ENCODE measurements at places on chromosomes 12 and 14. TPM values are rescaled to one million over a fixed set of nuclear protein-coding genes. Genes with fewer than 3 reads are reported as not detected.

ZNF891 gene
- total RNA-seq = 3.4 TPM

DNA sequence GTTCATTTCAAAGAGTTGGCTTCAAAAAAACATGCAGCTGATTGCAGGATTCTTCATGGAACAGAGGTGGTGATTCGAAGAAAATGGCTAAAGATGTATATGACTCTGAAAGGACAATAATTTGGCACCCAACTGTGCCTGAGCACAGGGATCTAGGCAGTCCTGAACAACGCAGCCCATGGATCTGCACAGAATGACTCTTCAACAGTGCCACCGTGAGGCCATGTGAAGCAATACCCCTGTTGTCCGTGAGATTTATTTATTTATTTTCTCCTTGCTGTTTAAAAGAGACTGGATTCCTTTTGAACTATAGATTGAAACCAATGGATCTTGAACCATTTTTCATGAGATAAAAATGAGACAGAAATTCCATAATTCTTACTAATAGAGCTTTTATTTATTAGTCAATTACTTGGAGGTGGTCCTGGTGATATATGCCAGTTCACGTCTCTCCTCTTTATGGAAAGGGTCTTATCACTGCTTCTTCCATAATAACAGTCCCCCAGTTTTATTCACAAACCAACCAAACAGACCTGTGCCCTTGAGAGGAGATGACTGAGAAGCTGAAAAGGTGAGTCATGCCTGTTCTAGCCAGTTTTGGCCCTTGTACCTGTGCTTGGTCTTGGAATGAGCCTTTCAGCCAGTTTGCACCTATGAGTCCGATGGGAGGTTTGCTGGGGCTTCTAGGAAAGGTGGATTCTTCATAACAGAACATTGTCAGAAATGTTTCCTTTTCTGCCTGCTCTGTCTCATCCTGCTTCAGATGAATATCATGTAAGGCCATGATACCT, 1598.3 kb downstream of the AACS start:
- no peak for DNase-seq

NRDE2 gene
- total RNA-seq = 13.5 TPM

- DNase-seq = peak; percentile 26
Measured at GRCh38 chr14:38199076-38199475, 8.6 kb upstream of the SSTR1 start.

GRCh38 chr12:95336387-95337067, 118.9 kb downstream of the VEZT start:
- DNase-seq = peak; percentile 79

- DNase-seq = no peak
Measured at GRCh38 chr12:48160807-48161206, 3.5 kb upstream of the ASB8 start.

DNA sequence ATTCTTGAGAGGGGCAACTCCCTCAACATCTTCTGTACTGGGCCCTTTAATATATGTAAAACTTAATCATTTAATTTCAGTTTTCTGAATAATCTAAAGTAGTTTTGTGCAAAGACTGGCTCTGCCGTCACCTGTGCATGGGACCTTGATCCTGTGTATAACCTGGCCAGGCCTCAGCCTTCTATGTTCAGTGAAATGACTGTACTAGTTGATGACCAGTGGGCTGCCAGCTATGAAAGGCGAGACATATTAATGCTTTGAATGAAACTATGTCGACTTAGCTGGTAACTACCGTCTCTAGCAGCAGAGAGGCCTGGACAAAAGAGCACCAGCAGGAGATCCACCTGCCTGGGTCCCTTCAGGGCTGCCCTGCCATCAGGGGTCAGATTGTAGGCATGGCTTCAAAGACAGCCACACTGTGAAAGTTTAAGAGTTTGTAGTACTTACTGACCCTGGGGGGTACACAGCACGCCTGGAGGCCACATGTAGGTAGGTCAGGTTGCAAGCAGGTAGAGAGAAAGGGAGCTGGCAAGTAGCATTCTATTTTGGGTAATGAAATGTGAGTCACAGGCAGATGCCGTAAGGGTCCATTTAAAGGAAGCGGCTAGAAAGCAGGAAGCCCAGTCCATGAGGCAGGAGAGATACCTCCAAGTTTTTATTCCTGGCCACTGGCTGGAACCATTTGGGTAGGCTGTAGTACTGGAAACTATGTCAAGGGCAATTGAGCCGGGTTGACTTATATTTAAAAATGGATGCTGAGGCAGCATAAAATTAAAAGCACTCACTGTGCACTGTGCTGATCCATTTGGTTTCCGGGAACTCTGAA, 77.2 kb downstream of the BHLHE41 start:
- DNase-seq = peak; percentile 50

- DNase-seq = no peak
Measured at GRCh38 chr12:80659512-80660063, 47.8 kb upstream of the MYF6 start.

DNA sequence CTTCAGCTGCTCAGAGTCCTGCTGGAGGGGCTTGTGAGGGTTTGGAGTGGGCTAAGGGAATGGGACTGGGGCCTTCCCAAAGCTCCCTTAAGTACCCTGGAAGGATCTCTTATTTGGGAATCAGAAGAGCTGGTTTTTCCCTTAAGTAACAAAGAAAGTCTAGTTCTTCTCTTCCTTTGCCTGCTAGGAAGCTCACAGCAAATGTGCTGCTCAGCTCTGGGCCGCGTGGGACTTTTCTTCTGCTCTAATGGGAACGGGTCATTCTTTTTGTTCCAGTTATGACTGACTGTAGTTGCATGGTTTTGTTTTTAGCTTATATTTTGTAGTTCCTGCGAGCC, 6.0 kb downstream of the KIF26A start:
- DNase-seq = no peak

DNA sequence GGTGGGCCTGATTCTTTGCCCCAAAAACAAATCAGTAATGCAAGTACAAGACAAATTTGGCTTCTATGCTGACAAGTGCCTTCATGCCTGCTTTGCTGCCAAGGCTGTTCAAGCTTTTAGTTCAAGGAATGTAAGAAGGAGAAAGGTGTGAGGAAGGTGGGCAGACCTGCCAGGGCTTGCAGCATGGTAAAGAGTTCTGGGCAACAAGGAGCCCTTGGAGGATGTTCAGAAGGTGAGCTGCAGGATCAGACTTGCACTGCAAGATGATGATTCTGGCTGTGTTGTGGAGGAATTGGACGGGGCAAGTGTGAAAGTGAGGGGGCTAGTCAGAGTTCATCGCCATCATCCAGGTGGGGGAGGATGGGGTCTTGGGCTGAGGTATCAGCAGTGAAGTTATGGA, 167.9 kb downstream of the NUAK1 start:
- no peak for DNase-seq

GRCh38 chr12:131312793-131313545, 359.3 kb downstream of the ADGRD1 start:
- DNase-seq = no peak

- no peak for DNase-seq
Measured at GRCh38 chr14:39181026-39181692, 6.1 kb downstream of the PNN start.

GPR65 gene
- total RNA-seq = not detected

GRCh38 chr14:31080056-31080455, 53.9 kb upstream of the STRN3 start:
- no peak for DNase-seq

RPGRIP1 gene
- 0.41 TPM for total RNA-seq

GRCh38 chr12:131943389-131943788, 6.4 kb upstream of the EP400 start:
- DNase-seq = no peak

SPTB gene
- 2.8 TPM for total RNA-seq

DNA sequence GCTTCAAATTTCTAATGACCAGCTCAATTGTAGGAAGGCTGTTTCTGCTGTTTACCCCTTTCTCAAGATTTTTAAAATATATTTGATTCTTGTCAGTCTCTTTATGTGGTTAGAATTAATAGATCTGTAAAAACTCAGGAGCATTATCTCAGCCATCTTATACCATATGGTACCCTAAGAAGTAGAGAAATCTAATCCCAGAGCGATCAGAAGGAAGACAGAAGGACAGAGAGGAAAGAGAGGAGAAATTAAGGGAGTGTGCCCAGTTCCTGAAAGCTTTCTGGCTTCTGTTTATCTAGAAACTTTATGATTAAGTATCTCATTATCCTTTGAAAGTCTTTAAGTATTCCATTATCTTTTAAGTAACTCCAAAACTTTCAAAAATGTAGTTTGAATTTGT, 152.1 kb upstream of the NAV3 start:
- no peak for DNase-seq

CISTR gene
- total RNA-seq = 0.81 TPM

- DNase-seq = no peak
Measured at GRCh38 chr14:75981426-75982265, at the start of gene TGFB3. TGFB3 (minus strand) TSS chr14:75981995; CDS start chr14:75980893, 1,102 bp downstream.

DNA sequence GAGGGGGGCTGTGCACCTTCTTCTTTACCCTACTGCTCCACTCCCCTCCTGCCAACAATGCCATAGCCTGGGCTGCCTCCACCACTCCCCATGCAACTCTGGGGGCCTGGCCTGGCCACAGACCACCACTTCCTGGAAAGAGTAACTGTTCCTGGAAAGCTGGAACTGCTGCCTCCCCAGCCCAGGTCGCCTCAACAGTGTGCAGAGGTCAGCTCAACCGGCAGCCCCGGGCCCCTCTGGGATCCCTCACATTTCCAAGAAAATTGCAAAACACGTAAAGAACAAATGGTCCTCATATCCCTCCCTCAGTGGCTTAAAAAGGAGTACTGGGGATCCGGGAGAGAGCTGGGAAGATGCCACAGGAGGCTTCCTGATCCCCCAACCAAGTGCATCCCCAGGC, 22.4 kb upstream of the DIO3 start:
- no peak for DNase-seq

- DNase-seq = no peak
Measured at GRCh38 chr14:22549981-22550673, 38.9 kb downstream of the DAD1 start.

ASPG gene
- total RNA-seq = 3.4 TPM

DNA sequence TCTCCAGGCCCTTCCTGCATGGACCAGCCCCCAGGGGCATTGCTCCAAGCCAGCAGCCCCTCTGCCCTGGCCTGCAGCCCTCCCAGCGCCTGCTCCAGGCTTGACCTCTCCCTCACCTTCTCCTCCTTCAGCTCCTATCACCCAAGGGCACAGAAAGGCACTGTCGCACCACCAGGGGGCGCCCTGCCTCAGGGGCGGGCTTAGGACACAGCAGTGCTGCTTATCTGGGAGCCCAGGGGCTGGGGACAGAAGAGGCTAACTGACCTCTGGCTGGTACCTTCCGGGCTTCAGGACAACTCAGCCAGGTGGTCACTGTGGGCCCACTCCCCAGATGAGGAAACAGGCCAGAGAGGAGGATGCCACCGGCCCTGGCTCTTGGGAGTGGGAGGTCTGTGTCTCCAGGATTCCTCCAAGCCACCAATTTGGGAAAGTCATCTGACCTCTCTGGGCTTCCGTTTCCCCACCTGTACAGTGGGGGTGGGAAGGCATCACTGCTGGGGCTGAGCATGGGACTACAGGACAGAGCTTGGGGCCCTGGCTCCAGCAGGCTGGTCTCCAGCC, 25.3 kb upstream of the GPR132 start:
- peak; percentile 95 for DNase-seq

DNA sequence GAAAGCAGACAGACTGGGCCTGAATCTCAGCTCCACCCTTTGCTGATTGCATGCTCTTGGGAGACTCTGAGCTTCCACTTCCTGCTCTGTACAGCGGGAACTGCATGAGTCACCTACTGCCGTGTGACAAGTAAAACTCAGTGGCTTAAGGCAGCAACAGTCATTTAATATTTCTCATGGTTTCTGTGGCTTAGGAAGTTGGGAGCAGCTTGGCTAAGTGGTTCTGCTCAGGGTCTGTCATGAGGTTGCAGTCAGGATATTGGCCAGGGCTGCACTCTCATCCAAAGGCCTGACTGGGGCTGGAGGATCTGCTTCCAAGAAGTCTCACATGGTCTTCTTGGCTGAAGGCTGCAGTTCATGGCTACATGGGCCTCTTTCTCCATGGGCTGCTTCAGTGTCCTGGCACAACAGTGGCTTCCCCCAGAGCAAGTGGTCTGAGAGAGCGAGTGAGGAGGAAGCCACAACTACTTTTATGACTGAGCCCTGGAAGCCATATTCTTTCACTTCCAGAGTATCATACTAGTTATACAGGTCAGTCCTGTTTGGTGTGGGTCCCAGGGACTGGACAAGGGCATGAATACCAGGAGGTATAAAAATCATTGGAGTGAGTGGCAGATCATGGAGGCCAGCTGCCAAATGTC, 49.7 kb downstream of the FAM222A start:
- no peak for DNase-seq

DNA sequence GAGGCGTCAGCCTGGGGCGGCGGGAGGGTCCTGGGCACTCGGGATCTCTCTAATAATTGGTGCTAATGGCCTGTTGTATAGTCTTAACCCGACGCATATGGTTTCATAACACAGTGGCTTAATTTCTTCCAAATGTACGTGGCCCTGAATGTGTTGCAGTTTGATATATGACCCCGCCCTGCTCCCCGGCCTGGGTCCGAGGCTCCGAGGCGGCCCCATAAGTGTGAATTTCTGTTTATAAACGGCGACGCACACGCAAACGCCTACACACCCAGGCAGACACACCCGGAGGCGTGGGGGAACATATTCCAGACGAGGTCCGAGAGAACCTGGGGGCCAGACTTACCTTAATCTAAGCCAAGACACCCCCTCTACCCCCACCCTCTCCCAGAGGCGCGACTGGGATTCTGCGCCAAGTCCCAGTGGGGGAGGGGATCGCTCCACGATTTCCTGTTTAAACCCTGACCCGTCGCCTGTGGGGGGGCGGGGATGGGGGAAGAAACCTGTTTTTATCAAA, 9.7 kb upstream of the HOXC6 start:
- no peak for DNase-seq

DNA sequence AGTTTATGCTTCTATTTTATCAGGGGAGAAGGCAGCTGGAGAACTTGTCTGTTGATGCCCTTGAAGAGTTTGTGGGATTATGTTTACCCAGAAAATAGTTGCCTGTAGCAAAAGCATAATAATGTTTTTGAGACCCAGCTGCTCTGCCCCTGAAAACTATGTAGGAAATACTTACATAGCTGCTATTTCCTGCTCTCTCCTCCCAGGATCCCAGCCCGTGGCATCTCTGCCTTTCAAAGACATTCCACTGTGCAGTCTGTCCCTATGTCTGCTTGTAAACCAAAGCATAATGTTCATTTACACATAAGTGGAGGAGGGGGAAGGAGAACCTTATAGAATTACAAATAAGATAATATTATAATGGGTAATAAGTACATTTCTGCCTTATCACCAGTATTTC, 198.7 kb downstream of the SYT1 start:
- peak; percentile 15 for DNase-seq

- DNase-seq = no peak
Measured at GRCh38 chr12:607541-608001, 55.7 kb downstream of the NINJ2 start.

SOCS4 gene
- total RNA-seq = 20.7 TPM

DNA sequence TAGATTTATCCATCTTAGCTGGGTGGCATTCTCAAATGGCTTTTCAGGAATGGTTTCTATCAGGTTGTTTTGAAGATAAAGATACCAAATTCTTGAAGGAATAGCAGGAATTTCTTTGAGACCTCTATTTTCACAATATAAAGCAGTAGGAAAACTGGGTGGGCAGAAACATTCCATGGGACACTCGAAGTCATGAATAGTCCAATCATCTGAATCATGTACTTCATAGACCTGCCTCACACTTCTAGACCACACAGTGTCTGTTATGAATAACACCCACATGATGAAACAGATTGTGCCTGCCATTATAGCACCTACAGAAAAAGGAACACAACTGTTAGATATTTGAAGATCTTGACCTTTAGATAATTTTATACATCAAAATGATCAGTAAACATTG, 1.8 kb downstream of the KERA start:
- no peak for DNase-seq
